Renal cortex interstitium (tissue), 15 donors: ENCODE measurements at places on chromosomes 2 and 18.
A peak's percentile ranks its signal among the peaks of the same experiment; 100 is the strongest.

GRCh38 chr2:178628605-178629004 is 148.3 kb downstream of the PLEKHA3 start:
- no peak for DNase-seq

GRCh38 chr2:128332091-128332634 is 13.5 kb upstream of the HS6ST1 start:
- no peak for DNase-seq

DNA sequence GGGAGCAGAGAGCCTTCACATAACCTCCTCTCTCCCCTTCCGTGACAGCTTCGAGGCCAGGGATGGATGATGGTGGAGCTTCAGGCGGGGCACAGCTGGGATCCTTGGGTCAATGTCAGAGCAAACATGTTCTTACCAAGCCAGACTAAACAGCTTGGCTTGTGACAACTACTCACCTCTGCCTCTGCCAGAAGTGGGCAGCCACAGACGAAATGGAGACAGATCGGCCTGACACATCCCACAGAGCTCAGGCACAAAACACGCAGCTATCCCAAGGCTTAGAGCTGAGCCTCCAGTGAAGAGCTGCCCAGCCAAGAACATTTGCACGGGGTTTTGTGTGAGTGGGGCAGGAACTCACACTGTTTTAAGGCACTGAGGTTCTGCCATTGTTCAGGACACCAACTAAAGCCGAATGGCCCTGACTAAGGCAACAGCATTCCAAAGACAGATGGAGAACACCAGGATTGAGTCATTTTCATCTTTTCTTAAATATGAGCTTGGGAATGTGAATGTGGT is 12.8 kb downstream of the PXDN start:
- DNase-seq = no peak

DNA sequence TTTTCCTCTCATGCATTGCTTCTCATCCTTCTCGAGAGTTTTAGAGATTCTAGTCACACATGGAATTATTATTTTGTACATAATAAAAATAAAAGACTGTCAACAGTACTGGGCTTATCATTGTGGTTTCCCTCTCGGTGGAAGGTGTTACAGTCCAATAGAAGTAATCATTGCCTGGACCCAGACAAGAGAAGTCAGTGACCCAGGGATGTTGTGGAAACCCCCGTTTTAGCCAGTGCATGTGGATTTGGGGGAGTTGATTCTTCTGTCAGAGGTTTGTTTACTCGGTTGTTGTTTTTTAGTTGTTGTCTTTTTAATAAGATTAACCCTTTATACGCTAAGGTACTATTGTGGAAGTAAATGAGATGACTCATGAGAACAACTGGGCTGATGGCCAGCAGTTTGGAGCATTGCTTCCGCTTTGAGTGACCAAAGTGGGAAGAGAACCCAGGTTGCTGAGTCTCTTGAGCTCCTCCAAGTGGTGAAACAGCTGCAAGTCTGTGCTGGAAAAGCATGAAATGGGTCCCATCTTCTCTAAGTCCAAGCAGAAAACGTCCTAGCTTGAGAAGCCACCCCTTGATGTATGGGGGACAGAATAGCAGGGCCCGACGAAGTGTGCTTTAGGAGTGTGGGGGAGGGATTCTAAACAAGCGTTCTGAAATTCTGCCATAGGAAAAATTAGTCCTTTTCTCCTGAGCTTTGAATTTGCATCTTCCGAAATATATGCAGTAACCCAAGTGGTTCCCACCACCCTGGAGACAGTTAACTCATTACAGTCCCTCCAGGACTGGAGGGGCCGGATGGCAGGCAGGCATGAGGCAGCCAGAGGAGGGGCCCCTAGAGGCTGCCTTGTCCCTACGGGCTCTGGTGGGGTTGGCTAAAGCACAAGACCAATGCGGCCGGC is 61.8 kb upstream of the GPR45 start:
- DNase-seq = peak; percentile 49

DNA sequence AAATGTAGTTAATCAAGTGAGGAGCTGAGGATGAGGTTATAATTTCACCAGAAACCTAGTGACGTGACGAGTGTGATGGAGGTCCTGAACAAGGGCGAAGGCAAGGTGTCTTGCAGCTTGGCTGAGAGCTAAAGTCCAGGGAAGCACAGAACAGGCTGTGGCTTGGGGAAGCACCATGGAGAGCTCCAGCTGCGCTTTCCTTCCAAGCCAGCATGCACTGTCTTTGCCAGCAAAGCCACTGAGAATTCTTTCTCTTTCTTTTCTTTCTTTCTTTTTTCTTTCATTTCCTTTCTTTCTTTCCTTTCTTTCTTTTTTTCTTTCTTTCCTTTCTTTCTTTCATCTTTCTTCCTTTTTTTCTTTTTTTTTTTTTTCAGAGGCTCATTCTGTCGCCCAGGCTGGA is 239.3 kb downstream of the FBXO15 start:
- DNase-seq = peak; percentile 38

- no peak for DNase-seq
These were observed 126.3 kb downstream of the IRS1 start for GRCh38 chr2:226673314-226673723.

DNA sequence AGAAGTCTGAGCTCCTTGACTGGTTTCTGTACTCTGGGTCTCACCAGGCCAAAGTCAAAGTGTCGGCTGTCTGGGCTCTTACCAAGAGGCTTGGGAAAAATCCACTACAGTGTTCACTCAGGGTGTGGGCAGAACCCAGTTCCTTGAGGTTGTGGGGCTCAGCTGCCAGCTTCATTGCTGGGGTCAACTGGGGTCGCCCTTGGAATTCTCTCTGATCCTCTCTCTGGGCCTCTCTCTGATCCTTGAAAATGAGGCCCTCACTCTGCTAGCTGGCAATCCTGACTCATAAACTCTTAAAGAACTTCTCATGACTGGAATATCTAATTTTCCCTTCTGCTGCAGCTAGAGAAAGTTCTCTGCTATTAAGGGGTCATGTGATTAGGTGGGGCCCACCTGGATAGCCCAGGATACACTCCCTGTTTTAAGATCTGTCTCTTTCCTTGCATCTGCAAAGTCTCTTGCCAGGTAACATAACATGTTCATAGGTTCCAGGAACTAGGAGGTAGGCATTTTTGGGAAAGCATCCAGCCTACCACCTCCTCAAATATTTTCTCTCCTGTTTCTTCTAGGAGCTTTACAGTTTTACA is 66.3 kb downstream of the SP110 start:
- DNase-seq = no peak

GRCh38 chr2:67526283-67526682 is 129.2 kb downstream of the ETAA1 start:
- no peak for DNase-seq

DNA sequence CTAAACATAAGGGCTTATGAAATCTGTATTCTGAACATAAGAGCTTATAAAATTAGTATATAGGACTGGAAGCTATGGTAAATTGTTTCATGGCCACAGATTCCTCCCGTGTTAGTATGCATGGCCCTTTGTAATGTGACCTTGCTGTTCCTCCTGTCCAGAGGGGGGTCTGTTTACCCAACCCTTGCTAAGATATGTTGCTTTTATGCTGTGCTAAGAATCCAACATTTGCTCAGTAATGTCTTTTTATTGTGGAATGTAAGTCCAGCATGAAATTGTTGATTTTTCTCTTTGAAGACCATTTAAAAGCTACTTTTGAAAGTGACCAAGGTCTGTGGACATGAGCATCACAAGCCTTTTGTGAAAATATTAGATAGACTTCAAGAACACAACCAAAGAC is 485.4 kb downstream of the PARD3B start:
- DNase-seq = no peak

DNA sequence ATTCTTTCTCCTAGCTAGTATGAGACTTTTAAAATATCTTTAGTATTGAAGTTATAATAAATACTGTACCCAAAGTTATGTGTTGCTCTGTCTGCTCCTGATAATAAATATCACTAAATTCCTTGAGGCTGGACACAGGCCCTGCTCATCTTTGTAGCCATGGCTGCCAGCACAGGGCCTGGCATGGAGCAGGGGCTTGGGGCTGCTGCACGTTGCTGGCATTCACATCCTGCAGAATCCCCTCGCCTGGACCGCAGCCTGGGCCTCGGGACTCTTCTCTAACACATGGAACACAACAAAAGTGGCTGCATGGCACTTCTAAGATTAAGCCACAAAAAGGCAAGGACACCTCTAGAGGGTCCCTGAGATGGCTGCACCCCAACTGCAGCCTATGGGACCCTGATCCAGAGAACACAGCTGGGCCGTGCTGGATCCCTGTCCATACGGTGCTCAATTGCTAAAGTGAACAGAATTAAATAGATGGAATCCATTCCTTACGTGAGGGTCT is 477.5 kb upstream of the MYT1L start:
- no peak for DNase-seq

- DNase-seq = no peak
These were observed 45.4 kb downstream of the ST8SIA5 start for GRCh38 chr18:46711444-46711863.

DNA sequence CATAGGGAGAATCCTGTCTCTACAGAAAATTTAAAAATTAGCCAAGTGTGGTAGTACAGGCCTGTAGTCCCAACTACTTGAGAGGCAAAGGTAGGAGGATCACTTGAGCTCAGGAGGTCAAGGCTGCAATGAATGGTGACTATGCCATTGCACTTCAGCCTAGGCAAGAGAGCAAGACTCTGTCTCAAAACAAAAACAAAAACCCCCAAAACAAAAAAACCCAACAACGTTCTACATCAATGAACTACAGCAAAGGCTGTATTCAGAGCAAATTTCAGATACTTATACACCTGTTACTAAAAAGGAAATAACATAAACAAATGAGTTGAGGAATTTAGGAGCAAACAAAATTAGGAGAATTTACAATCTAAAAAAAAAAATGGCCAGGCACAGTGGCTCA is 22.6 kb downstream of the YES1 start:
- DNase-seq = no peak

- DNase-seq = no peak
These were observed 110.6 kb downstream of the MAP4K4 start for GRCh38 chr2:101808006-101808562.

GRCh38 chr2:158098178-158098577 is 3.5 kb upstream of the UPP2 start:
- no peak for DNase-seq

GRCh38 chr2:157395811-157396210 is 48.1 kb downstream of the CYTIP start:
- no peak for DNase-seq

- DNase-seq = no peak
These were observed 19.8 kb downstream of the PIKFYVE start for GRCh38 chr2:208285853-208286252.

- no peak for DNase-seq
These were observed 191.1 kb downstream of the IKZF2 start for GRCh38 chr2:212960336-212960735.

DNA sequence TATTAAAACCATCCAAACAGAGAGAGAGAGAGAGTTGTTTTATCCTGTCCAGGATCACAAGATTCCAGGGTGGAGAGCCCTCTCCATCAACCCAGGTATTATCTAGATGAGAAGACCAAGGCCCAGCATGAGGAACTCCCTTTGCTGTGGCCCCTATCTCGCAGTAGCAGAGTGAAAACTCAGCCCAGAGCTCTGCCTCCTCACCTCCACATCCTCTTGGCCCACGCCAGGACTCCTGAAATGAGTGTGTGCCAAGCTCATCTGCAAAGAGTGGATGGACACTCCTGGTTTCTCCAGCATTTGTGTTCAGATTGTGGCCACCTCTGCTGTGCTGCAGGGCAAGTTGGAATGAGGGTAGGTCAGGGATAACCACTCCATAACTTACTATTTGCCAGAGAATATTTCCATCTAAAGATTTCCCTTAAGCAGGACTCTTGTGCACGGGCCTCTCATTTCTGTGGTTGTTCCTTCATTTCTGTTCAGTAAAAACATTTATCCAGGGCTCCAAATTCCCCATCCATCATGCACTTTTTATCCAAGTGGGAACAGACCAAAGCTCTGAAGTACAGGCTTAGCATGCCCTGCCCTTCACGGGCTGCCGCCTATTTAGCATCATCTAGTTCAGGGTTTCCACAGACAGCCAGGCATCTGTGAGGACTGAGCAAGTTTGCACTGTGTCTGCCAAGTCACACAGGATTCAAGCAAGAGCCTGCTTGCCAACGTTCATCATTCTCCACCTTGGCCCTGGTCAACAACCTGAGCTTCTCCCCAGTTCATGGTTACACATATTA is 583.2 kb upstream of the ID2 start:
- DNase-seq = no peak

- no peak for DNase-seq
These were observed 144.3 kb downstream of the FMNL2 start for GRCh38 chr2:152479282-152479681.

GRCh38 chr2:119838179-119838578 is 78.5 kb downstream of the PTPN4 start:
- DNase-seq = no peak

GRCh38 chr2:230564805-230565779 is 147.6 kb upstream of the CAB39 start:
- no peak for DNase-seq

DNA sequence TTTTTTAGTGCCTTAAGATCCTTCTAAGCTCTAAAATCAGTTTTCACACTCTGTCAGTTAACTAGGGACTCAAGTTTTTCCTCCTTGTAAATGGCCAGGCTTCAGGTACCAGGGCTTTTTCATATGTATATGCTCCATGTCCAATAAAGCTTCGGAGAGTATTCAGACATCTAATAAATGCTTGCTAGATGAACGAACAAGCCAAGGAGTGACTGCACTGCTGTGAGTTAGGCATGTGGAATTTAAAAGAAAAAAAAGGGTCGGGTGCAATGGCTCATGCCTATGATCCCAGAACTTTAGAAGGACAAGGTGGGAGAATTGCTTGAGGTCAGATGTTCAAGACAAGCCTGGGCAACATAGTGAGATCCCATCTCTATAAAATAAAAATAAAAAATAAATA is 81.9 kb downstream of the CDH2 start:
- no peak for DNase-seq

DNA sequence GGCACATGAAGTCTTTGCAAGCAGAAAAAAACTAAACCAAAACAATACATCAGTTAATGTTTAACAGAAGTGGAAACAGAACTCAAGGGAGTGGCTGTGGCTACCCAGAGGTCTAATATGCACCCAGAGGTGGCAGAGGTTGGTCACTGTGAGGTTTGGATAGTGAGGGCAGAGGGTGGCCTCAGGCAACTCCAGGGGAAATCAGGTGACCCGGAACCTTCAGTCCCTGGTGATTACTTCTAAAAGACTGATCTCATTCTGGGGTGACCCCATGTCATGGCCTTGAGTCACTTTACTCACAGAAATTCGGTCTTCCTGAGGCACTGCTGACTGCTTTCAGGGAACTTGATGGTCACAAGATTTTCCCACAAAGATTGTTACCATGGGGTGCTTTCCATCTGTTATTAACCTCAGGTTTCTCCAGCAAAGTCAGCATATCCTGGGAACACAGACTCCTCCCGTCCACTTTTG is 99.4 kb downstream of the TMEM17 start:
- no peak for DNase-seq
